ENCODE measurements at places on chromosomes 11 and 22.

DNA sequence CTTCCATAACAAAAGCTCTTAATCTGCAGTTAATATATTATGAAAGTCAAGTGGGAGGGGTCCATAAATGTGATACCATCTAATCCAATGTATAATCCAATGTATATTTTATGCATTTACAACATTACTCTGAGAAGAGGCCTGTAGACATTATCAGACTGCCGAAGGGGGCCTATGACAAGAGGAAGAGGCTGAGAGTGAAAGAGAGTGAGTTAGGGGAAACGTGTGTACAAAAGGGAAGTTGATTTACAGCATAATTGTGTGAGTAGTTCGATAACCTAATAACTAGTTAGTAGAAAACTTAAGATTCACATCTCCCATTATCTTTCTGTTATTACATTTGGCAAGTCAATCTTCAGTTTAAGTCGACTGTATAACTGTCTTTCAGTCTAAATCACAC, 86.6 kb downstream of the DDX10 start:
- no peak for DNase-seq

DNA sequence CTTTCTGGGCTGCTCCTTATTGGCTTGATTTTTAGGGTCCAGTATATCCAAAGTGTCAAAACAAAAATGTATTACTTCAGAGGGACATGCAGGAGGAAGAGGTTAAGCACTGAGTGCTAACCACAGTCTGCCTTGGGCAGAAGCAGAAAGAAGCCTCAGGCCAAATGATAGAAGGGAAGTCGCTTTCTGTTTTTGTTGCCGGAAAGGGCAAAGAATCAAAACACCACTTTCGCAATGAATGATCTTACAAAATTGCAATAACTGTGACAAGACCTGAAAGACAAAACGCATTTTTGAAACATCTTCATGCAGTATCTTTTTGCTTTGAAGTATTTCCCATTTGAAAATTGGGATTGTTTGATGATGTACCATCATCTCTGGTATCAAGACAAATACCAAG, 70.1 kb upstream of the PICALM start:
- DNase-seq, result no peak

- DNase-seq, result no peak
Measured at GRCh38 chr11:111285189-111286091, 12.9 kb upstream of the POU2AF3 start.

DNA sequence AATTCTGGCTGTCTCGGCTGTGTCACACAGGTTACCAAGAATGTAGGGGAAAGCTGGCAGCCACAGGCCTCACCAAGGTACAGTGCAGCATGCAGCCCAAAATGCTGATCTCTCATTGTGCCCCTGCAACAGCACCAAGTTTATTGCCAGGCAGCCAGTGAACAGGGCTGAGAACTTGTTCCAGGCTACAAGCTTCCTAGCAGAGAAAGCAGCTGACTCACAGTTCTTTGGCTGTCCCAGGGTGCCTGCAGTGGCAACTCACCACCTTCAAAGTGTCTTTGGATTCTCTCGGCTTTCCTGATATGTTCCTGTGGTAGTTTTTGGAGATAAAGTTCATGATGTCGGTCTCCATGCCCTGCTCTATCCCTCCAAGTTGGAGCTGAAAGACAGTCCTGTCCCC, 719.1 kb upstream of the ANO3 start:
- DNase-seq, result no peak

DNA sequence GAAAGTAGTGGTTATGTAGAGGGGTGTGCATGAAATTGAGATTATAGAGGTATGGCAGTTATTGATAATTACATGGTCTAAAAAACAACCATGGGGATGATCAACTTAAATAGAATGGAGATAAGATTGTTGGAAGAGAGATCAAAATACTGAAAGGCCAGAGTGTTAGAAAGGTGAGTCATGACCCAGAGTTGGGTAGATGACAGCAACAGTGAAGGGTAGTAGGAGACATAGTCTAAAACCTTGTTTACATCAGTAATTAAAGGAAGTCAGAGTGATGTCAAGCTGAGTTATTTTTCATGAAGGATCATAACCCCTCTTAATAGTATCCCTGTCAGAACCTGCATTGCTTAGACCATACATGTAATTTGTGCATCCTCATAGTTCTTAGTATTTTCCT, 110.9 kb downstream of the ELP4 start:
- DNase-seq, result no peak

- no peak for DNase-seq
Measured at GRCh38 chr22:39277142-39277607, 32.4 kb upstream of the PDGFB start.

- DNase-seq, result no peak
Measured at GRCh38 chr11:29159552-29160465, 857.0 kb downstream of the KCNA4 start.

DNA sequence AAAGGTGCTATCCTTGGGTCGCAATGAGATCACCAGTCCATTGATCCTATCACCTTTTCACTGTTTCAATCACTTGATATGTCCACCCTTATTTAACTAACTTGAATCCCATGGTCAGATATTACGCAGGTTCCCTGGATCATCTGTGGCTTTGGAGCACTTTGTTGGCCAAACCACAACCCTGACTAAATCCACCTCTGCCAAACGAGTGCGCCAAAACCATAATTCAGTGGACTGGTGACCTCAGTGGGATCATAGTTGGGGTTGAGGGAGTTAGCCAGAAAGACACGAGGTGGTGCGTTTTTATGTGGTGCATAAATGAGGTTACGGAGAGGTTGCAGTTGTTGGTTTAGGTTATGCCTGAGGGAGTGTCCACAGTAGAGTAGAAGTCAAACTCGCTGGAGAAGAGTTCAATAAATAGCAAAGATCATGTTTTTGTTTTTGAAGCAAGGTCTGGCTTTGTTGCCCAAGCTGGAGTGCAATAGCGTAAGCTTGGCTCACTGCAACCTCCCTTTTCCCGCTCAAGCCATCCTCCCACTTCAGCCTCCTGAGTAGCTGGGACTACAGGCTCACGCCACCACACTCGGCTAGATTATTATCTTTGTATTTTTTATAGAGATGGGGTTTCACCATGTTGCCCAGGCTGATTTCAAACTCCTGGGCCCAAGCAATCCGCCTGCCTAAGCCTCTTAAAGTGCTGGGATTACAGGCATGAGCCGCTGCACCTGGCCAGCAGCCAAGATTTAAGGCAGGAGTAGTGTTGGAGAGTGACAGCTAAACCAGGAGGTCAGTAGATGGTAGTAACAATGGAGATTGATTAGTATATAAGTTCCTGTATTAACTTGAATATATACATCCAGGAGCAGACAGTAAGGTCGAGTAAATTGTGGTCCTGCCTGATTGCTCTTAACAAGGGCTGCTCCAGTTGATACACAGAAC, 4.5 kb downstream of the FOXR1 start:
- no peak for DNase-seq

- DNase-seq, result no peak
Measured at GRCh38 chr22:26432619-26433311, 3.7 kb downstream of the ASPHD2 start.

DNA sequence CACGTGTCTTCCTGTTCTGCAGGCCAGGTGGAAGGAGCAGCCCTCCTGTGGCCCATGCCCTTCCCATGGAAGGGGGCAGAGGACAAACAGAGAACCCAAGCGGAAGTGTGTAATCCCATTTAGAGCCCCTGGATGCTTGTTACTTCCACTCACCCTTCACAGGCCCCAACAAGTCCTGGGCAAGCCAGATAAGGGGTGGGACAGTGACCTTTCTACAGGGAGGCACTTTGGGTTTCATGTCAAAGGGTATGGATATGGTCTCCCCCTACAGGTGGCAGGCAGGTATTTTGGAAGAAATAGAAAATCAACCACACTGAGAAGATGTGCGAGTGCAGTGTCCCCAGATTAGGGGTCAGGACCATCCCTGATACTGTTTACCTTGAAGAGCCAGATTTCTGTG, 11.4 kb downstream of the MPEG1 start:
- no peak for DNase-seq

DNA sequence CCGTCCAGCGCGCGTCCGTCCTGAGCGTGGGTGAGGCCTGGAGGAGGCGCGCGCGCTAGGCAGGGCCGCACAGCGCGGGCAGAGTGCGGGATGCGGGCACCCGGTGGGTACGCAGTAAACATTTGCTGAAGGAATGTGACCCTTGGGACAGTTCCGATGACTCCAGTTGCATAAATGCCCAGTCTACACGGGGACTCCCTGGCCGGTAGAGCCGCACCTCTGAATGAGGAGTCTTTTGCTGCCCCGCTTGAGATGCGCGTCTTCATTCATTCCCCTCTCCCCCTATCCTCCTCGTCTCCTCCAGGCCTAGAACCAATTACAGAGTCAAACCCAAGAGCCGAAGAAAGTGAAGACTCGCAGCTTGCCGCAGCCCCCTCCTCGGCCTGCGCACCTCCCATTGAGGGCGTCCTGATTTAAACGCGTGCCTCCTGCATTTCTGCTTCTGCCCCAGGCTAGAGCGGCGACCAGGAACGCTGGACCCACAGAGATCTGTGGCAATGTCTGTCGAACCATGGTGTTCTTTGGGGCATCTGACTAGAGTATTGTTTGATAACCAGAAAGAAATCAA, 729 bp upstream of the CHKB start:
- DNase-seq, result no peak

- no peak for DNase-seq
Measured at GRCh38 chr11:124898711-124899110, 1.0 kb upstream of the ROBO4 start.

DNA sequence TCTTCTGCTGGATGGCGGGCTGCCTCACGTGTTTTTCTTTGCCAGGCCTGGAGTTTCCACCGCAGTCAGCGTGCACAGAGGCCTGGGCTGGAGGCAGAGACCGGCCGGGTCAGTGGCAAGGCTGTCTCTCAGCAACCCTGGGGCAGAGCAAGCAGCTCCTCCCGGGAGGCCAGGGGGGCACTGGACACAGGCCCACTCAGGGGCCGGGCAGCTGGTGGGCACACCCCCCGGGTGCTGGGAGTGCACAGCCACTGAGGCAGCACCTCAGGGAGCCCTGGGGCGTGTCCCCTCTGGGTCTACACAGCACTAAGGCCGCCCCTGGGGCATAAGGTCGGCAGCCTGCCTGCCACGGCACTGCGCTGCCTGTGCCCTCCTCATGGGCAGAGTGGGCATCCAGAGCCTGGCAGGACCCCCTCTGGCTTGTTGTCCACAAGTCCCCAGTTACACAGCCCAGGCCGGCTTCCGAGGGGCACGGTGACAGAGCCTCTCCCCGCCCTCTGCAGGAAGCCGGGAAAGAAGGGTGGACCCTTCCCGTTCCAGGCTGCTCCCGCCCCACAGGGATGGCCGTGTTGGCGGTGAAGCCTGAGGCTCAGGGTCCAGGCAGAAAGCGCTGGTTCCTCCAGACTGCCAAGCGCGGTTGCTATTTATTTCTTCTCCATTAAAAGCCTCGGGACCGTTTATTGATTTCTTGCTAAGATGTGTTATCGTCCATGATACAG, 18.5 kb upstream of the TH start:
- no peak for DNase-seq

Measured in effector CD8-positive, alpha-beta T cell (primary cell).